ENCODE measurements at places on chromosomes 6 and 20.

- no peak for DNase-seq
Observed at GRCh38 chr6:157246771-157247484, 76.4 kb downstream of the TMEM242 start.

DNA sequence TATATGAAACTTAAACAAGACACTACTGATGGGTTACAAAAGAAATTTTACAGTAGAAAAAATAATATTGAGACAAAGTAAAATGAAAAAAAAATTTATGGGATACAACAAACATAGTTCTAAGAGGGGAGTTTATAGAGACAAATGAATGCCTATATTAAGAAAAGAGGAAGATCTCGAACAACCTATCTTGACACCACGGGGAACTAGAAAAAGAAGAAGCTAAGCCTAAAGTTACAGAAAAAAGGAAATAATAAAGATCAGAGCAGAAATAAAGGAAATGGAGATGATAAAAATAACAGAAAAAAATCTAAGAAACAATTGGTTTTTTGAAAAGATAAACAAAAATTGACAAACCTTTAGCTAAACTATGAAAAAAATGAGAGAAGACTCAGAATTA, 9.1 kb upstream of the ECHDC1 start:
- no peak for DNase-seq

GRCh38 chr6:12116264-12116800, 104.2 kb downstream of the HIVEP1 start:
- DNase-seq: no peak

GRCh38 chr20:11917663-11918062, at the start of gene BTBD3:
Gene BTBD3 (plus strand): TSS chr20:11917893. CDS start chr20:11918276, 383 bp downstream.
- DNase-seq: no peak
